GM23248 (cell line): ENCODE measurements at places on chromosomes 11 and 22. TPM values are rescaled to one million over a fixed set of nuclear protein-coding genes. Genes with fewer than 3 reads are reported as not detected.

DNA sequence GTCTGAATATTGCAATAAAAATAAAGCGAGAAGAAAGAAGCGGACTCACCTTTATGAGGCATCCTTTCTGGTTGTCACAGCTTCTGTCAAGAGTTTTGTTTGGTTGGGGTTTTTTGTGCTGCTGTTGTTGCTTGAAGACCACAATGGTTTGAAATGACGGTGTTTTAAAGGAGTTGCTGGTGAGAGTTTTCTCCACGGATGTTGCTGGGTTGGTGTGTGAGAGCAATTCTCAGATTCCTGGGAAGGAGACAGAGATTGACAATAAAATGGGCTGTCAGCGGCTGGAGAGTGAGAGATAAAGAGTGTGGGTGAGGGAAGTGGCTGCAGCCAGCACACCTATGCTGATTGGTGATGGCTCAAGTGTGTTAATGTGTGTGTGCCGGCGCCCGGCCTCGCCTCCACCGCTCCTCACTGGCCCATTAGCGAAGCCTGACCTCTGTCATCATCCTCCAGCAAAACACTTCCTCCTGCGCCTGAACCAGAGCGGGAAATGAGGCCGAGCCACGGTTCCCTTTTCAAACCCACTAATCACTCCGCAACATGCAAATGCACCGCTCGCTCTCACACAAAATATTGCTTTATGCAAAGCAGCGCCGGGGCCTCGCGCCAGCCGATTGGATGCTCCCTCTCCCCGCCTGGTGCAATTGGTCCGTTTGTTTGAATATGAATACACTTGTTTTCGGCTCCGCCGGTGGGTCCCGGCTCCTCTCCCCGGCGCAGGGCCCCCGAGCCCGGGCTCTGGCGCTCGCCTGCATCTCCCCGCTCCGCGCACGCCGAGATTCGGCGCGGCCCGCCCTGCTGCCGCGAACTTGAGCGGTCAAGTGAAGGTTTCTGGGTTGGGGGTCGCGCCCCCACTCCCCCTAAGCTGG lies at the start of gene PAX6:
TSS of gene PAX6 (minus strand) at position 544 of the 869 bp plus-strand sequence. CDS start 4,911 bp downstream, outside the sequence.
- DNase-seq: peak; percentile 61

Gene SYCE3
- total RNA-seq: not detected in 2 replicates

- DNase-seq: no peak
Observed at GRCh38 chr11:74008373-74009229, at the start of gene UCP3. TSS of gene UCP3 (minus strand) at chr11:74009085. CDS start at chr11:74007042, 2,043 bp downstream.

Gene ADAMTS8
- under 0.01 and 0.63 TPM in 2 replicates for total RNA-seq

DNA sequence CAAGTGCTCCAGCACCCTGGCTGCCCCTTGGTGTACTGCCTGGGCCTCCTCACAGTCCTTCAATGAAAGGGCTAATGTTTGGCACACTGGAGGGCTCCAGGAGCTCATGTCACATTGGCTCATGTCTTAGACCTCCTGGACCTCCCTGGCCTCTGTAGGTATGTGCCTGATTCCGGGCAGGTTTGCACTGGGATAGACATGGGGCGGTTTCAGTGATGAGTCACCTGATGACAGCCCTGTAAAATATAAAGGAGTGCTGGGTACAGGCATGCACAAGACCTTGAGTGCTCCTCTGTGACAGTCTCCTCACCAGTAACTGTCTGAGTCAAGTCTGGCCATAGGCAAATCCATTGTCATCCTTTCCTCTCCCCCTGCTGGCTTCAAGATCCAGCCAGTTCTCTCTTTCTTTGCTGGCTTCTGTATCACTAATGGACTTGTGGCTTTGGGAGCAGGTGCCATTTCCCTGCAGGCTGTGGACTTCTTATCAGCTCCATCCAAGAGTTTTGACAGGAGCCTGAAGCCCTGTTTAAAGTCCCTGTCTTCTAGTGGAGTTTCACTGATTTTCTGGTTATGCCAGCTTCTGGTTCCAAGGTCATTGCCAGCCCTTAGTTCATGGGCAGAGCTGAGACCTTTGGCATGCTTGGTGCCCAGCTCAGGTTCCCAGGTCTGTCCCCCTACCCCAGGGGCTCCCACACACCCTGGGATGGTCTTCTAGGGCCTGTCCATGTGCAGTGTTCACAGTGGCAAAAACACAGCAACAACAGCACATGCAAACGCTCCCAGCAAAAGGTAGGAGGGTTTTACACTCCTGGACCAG lies 22.7 kb upstream of the P2RY2 start:
- DNase-seq: peak; percentile 57

- DNase-seq: no peak
Observed at GRCh38 chr22:39012533-39013511, 1.2 kb upstream of the APOBEC3C start.

DNA sequence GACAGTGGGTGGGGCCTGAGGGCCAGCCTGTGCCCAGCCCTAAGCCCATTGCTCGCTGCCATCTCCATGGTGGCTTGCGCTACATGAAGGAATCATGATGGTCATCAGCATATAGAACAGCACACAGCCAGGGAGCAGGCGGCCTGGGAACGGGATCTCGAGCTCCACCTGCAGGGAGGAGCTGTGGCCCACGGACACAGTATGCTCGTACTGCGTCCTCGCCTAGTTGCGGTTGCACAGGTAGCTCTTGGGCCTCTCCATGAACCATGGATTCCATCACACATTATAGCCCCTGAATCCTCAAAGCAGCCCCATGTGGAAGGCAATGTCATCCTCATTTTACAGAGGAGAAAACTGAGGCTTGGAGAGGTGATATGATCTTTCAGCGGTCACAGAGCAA lies 15.1 kb downstream of the SEC14L4 start:
- DNase-seq: no peak

GRCh38 chr11:74226907-74227306 lies 55.8 kb downstream of the PPME1 start:
- no peak for DNase-seq

GRCh38 chr11:116403794-116404461 lies 368.9 kb downstream of the BUD13 start:
- no peak for DNase-seq
